Nephron progenitor cell (in vitro differentiated cells): ENCODE measurements at places on chromosomes 12 and 14.
A peak's percentile ranks its signal among the peaks of the same experiment; 100 is the strongest.

DNA sequence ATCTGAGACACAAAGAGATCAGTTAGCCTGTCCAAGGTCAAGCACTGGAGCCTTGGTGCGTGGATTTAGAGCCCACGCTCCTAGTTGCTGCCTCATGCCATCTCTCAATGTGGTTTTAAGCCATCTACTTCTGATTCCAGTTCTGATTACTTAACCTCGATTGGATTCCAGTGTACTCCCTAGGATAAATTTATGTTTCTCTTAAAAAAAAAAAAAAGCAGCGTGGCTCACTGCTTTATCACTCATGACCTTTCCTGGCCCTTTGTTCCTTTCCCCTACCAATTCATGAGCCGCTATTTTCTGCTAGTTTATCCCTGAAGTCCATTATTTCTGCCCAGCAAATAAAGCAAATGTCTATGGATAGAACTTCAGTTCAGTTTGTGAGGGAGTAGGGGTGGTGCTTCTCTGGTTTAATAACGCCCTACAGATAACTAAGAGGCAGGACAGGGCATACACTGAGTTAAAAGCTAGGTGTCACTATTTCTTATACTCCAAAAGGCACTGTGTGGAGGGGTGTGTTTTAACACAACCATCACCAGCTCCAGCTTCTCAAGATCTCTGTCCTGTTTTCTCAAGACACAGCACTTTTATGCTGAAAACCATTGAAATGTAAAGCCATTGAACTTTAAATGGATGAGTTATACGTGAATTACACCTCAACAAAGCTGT lies 9.8 kb upstream of the PARP11 start:
- DNase-seq: no peak

DNA sequence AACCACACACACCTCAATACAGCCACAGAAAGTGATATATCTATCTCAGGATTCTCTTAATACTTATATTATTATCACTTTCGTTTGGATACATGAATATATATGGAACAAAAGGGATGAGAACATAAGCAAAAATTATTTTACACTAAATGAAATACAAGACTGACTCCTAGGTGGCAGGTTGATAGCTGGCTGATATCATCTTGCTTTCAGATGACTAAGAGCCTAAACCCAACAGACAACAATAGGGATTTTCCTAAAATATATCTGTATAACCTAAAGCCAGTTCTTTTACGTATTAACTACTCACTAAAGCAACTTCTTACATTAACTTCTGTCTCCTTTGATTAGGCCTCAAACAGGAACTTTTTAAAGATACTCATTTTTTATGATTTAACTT lies 65.1 kb downstream of the BAZ1A start:
- no peak for DNase-seq

GRCh38 chr12:45269412-45269751 lies 53.5 kb downstream of the ANO6 start:
- no peak for DNase-seq

- no peak for DNase-seq
Measured at GRCh38 chr14:26685401-26685800, 87.6 kb upstream of the NOVA1 start.

GRCh38 chr14:92563765-92564285 lies 50.2 kb downstream of the RIN3 start:
- DNase-seq: no peak

DNA sequence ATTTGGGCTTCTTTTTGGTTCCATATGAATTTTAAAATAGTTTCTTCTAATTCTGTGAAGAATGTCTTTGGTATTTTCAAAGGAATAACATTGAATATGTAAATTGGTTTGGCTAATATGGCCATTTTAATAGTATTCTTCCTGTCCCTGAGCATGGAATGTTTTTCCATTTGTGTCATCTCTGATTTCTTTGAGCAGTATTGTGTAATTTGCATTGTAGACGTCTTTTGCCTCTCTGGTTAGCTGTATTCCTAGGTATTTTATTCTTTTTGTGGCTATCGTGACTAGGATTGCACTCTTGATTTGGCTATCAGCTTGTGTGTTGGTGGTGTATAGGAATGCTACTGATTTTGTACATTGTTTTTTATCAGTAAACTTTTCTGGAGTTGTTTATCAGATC lies 601.9 kb downstream of the SNAPC1 start:
- DNase-seq: no peak

GRCh38 chr12:22117563-22118237 lies 71.7 kb downstream of the CMAS start:
- DNase-seq: no peak

DNA sequence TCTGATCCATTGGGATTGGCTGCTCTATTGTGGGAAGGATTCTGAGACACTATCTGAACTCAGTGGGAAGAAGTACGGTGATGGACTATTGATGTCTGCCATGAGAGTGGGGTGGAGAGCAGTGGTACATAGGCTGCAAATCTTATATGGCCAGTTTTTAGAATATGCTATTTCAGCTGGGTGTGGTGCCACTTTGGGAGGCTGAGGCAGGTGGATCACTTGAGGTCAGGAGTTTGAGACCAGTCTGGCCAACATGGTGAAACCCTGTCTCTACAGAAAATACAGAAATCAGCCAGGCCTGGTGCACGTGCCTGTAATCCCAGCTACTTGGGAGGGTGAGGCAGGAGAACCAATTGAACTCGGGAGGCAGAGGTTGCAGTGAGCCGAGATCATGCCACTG lies 505.9 kb downstream of the MED13L start:
- DNase-seq: no peak

DNA sequence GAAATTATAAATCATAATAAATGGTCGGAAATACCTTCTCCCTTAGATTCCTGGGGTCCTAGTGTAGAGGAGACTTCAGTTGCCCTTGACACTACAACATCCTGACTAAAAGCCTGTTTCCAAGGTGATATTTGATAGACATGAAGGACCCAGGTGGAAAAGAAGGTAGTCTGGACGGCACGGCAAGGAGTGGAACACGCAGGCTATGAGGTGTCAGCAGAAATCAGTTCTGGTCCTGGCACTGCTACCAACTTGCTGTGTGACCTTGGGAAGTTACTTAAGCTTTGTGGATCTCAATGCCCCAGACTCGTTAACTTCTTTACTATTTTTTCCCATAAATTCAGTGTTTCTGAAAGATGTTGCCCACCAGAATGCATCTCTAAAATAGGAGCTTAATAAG lies 36.9 kb upstream of the BCL2L14 start:
- no peak for DNase-seq

GRCh38 chr14:103625356-103626095 lies 3.5 kb upstream of the KLC1 start:
- no peak for DNase-seq

DNA sequence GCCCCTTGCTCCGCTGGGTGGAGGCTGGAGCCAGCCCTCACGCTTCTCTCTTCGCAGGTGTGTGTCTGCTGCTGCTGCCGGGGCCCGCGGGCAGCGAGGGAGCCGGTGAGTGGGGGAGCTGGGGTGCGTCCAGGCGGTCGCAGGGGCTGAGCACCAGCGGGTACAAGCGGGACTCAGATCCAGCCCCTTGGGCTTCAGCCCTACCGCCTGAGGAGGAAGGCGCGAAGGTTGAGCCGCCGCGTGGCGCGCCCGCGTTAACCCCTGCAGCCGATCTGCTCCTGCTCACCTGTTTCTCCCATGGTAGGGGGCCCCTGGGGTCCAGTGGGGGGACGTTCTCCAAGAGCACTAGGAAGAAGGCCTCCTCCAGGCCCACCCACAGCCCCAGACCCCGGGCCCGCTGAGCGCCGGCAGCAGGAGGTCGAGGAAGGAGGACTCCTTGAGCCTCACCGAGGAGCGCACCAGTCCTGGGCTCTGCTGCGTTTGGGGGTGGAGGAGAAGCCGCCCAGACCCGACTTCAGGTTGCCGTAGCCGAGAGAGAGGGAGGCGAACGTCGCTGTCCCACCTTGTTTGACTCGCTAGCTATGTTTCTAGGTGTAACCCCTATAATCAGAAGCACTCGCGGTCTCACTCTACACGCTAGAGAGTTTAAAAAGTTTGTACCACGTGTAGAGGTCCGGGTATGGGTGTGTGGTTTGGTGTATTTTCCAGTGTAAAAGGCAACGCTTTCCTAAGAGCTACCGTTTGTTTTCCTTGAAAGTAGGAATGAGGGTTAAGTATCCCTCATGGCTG lies 834 bp downstream of the COCH start:
- DNase-seq: peak; percentile 26

DNA sequence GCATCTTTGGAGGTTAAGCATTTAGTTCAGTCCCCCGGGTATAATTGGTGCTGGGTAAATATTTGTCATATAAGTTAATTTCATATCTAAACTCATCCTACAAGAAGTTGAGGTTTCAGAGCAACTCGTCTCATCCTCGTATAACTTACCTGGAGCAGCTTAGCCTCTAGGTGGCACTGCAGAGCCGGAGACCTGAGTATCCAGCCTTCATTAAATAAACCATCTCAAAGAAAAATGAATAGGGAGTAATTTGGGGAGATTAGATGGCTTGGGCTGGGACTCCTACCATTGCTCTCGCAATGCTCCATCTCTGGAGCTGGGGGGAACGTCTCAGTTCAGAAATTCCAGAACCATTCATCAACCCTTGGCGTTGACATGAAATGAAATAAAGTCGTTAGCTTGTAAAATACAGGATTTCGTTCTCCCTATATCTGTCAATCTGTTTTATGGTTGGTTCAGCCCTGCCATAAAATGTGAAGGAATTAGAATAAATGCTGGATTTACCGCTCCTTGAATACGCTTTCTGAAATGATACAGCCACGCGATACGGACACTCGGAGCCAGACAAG lies 122.9 kb upstream of the TMEM132D start:
- DNase-seq: peak; percentile 69

- peak; percentile 64 for DNase-seq
Measured at GRCh38 chr14:93788543-93789227, 400 bp upstream of the PRIMA1 start.

DNA sequence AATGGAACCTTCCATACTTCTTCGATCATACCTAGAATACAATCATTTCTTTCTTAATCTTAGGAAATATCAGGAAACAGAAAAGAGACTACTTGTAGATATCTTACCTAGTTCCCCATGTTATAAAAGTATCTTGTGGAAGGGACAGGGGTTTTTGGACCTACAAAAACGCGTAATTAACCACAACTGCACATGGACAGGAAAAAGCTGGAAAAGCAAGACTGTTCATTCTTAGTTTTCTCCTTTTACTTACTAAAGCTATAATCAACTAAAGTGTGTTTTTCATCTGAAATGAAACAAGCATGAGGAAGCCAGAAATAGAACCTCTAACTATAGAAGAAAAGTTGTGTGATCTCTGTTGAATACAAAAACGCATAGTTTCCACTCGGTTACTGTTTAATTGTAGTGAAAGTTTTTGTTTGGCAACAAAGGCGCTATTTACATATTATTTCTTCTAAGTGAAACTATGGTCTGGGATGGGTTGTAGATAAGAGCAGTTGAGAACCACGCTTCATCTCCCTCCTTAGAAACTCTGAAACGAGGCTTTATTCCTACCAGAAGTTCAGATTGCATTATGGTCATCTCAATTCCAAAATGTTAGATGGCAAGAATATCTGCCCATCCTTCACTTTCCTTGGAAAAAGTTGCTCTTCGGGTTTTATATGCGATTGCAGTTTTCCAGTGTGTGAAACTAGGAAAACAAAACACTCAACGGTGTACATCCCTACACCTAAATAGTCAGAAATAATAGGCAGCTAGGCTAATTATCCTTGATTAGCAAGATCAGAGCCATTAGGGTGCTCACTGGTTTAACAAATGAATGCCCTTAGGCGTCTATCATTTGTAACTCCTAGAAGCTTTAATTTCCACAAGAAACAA lies 1.1 kb downstream of the BCAT1 start:
- no peak for DNase-seq

GRCh38 chr12:41972196-41972595 lies 172.5 kb downstream of the GXYLT1 start:
- no peak for DNase-seq

DNA sequence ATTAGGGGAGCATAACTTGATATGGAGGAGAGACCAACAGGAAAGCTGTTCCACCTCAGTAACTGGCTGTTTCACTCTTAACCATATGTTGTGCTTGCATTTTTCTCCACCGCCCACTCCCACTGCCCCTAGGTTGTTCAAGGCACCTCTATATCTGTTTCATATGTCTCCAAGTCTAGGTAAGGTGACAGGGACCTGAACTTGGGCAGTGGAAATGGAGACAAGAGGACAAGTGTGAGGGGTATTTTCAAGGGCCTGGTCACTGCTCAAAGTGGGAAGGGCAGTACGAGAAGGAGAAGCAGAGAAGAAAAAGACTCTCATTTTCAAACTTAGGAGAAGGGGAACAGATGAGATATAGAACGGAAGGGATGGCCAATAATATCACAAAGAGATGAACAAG lies 3.1 kb downstream of the SLC38A1 start:
- DNase-seq: no peak

DNA sequence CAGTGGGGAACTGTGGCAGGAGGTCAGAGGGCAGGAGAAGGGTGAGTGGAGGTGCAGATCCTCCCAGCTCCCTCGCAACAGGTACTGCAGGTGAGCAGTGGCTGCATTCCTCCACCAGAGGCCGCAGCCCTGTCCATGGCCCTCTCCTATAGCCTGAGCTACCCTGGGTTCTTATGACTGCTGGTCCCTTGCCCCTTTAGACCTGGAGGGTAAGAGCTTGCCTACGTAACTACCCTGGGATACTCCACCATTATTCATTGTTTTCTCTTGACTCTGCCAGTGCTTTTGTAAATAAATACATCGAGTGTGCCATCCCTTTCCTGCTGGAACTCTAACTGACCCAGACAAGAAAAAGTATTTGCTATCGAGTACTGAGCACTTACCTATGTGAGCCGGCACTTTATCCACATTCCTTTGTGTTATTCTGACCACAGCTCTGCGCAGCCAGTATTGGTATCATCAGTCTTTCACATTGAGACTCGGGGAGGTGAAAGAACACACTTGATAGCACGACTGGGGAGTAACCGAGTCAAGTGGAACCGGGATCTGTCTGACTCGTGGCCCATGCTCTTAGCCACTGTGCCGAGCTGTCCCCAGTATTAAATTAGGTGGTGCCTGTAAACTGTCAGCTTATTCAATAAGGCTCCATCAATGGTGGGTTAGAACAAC lies 38.5 kb downstream of the LTBP2 start:
- no peak for DNase-seq

DNA sequence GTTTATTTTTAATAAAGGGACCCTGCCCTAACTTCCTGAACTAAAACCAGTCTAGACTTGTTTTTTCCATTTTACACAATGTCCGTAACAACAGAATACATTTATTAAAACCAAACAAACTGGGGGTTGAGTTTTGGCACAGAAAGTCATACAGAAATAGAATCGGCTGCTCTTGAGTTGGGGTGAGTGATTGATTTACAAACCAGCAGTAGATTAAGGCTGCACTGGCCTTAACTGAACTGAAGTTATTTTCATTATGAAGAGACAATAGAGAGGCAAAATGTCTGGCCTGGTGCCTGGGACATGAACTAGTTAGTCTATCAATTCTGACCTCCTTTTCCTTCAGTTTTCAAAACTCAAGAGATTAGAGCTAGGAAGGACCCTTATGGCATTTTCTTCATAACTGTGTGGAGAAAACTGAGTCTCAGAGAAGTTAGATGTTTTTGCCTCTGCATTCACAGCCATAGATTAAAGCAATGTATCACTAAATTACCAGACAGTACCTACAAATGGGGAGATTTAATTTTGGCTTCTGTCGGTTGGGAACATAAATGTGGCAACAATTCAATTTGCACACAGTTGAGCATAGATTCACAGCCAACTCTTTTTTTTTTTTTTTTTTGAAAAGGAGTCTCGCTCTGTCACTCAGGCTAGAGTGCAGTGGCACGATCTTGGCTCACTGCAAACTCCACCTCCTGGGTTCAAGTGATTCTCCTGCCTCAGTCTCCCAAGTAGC lies 19.8 kb upstream of the MGP start:
- DNase-seq: no peak

GRCh38 chr14:54627219-54627539 lies 60.3 kb downstream of the SAMD4A start:
- DNase-seq: no peak
